ENCODE measurements at places on chromosomes 11 and 22.

GRCh38 chr11:63165706-63166310 is 21.8 kb upstream of the SLC22A24 start:
- DNase-seq, result no peak

DNA sequence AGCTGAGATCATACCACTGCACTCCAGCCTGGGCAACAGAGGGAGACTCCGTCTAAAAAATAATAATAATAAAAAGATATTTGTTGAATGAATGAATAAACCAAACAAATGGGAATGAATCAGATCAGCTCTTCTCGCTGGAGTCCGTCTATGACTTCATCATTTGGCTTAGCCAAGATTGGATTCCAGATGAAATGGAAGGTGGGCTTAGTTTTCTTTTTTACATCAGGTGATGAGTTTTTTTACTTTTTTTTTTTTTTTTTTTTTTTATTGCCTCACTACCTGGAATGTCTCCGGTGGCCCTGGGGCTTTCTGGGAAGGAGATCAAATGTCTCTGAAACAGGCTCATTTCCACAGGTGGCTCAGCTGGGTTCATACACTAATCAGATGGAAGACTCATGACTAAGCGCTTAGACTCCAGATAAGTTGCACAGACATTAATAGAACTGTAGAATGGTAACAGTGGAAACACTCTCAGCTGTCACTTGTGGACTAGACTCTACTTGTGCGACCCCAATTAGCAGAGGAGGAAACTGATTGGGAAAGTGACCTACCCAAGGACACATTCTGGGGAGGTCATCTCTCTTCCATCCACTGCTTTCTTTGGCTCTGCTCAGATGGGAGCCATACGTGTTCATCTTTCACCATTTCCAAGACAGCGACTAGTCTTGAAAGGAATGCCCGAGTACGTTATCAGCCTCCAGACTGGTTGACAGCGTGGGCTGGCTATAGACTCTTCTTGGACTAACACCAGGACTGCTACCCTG is 20.5 kb upstream of the RBFOX2 start:
- no peak for DNase-seq

- no peak for DNase-seq
Measured at GRCh38 chr22:37310075-37310606, 27.8 kb downstream of the CYTH4 start.

GRCh38 chr11:27553186-27553585 is 46.6 kb upstream of the LIN7C start:
- DNase-seq, result no peak

DNA sequence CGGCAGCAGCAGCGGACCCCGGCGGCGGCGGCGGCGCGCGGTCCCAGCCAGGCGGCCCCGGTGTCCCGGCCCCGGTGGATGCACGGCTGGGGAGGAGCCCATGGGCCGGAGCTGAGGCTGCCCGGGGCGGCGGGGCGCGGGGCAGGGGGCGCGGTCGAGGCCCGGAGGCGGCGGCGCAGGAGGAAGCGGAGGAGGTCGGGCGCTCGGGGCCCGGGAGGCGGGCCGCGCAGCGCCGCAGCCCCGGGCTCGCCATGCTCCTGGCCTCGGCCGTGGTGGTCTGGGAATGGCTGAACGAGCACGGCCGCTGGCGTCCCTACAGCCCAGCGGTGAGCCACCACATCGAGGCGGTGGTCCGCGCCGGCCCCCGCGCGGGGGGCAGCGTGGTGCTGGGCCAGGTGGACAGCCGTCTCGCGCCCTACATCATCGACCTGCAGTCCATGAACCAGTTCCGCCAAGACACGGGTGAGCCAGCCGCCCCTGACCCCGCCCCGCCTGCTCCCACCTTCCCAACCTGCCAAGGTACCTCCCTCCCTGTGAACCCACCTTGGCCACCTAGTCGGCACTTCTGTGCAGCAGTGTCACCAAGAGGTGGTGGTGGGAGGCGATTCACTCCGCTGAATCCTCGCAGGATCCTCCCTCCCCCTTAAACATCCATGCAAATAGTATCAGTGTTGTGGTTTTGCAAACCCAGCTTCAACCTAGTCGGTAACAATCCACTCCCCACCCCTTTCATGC is 580 bp downstream of the DTX4 start:
- peak; percentile 26 for DNase-seq

- no peak for DNase-seq
Measured at GRCh38 chr11:74942073-74942759, 6.7 kb downstream of the XRRA1 start.

DNA sequence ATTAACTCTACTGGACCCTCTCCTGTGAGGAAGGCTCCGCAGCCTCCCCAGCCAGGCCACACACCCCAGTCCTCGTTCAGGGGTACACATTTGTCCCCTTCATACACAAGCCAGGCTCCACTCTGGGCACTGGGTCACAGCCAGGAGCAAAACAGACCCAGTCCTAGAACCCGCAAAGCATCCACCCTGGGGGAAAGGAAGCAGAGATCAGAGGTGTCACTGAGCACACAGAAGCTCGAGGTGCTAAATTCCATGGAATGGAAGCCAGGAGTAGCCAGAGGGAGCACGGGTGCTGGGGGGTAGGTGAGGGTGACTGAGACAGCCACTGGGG is 43.6 kb upstream of the TH start:
- peak; percentile 2 for DNase-seq

DNA sequence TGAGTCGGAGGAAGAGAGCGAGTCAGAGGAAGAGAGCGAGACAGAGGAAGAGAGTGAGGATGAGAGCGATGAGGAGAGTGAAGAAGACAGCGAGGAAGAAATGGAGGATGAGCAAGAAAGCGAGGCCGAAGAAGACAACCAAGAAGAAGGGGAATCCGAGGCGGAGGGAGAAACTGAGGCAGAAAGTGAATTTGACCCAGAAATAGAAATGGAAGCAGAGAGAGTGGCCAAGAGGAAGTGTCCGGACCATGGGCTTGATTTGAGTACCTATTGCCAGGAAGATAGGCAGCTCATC is 780 bp downstream of the TRIM44 start:
- no peak for DNase-seq

GRCh38 chr11:126169291-126169690 is 42.2 kb downstream of the RPUSD4 start:
- DNase-seq, result no peak

DNA sequence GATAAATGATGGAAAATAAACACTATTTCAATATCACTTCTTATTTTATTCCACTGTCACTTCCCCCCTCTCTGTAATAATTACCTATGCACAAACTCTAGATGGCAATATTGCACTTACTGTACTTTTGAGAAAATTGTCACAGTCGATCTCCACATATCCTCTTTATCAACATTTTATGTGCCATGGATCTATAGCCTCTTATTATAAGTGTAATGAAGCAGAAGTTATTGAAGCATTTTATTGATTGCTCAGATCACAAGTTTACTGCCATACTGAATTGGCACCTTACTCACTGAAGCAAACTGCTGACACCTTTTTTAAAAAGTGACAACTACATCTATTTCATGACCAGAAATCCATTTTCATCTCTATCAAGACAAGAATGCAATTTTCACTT is 133.4 kb downstream of the DCDC1 start:
- no peak for DNase-seq

- DNase-seq, result no peak
Measured at GRCh38 chr22:30348404-30348803, 8.3 kb downstream of the SF3A1 start.

- no peak for DNase-seq
Measured at GRCh38 chr11:98944461-98944860, 76.3 kb upstream of the CNTN5 start.

DNA sequence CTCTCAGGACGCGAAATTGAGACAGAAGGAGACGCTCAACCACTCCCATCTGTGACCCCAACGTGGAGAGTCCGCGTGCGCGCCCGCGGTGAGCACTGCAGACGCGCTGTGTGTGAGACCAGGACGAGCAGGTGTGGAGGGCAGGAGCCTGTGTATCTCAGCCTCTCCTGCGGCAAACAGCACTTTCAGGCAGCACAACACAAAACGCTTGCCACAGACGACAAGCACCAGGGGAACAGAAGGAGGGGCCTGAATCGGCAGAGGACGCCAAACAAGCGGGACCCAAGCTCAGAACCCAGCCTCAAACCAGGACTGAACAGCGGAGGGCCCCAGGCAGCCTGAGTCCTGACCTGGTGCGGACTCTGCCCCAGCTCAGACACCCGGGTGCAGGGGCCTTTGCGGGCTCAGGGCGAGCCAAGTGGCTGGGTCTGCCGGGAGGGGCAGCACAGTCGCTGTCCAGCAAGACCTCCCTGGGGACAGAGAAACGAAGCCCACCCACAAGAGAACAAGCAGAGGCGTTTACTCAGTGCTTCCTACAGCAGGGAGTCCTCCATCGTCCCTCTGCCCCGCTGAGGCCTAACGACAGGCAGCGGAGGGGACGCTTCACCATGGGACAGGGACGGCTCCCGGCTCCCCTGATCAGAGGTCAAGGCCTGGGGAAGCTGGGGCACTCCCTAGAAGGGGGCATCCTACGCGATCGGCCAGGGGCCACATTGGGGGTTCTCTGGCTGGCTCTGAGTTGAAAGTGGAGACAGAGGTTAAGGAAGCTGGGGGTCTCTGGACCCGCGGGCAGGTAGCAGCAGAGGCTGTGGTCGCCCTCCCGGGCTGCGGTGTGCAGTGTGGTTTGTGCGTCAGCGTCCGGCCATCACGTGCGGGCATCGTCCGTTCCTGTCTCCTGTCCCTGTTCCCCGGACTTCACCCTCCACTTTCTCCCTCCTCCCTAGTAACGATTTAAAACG is 560.8 kb downstream of the BRD1 start:
- no peak for DNase-seq

DNA sequence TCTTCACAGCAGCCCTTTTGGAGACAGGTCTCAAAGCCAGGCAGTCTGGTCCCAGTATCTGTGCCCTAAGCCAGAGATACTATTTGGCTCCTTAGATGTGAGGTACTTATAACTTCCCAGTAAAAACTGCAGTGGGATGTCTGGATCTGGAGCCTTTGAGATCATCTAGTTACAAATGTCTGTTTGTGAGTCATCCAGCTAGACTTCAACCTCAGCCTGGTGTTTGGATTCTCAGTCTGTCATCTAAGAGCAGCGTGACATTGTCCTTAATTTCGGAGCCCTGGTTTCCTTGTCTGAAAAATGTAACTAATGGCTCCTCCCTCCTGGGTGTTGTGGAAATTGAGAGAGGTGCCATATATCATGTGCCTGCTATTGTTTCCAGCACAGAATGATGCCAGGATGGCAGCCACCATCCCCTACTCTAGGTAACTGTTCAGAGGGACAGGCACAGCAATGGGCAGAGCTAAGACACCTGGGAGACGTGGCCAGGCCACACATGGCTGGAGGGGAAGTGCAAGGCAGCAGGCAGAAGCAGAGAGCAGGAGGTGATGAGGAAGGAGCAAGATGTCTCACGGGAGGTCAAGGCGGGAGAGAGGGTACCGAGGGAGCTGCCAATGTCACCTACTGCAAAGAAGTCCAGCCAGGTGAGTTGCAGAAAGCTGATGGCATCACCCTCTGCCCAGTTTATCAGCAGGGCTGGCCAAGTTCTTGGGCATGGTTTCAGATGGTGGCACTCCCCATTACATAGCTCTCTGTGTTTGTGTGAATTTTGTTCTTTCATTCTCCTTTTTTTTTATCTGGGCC is 20.6 kb upstream of the ST3GAL4 start:
- no peak for DNase-seq

GRCh38 chr11:95534809-95535208 is 254.8 kb downstream of the FAM76B start:
- no peak for DNase-seq

DNA sequence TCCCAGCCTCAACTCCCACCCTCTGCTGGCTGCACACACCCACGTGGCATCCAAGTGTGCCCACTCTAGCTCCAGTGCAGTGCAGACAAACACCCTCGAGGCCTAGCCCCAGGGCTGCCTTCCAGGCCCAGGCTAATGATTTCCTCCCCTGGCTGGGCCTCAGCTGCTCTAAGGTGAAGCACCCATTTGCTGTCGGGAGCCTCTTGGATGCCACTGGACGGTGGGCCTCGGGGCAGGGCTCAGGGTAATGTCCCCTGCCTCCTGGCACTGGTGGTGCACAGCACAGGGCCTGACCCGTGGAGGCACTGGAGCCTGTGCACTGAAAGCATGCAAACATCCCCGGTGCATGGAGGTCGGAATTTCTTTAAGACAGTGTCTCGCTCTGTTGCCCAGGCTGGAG is 635.2 kb downstream of the TBC1D22A start:
- DNase-seq, result no peak

DNA sequence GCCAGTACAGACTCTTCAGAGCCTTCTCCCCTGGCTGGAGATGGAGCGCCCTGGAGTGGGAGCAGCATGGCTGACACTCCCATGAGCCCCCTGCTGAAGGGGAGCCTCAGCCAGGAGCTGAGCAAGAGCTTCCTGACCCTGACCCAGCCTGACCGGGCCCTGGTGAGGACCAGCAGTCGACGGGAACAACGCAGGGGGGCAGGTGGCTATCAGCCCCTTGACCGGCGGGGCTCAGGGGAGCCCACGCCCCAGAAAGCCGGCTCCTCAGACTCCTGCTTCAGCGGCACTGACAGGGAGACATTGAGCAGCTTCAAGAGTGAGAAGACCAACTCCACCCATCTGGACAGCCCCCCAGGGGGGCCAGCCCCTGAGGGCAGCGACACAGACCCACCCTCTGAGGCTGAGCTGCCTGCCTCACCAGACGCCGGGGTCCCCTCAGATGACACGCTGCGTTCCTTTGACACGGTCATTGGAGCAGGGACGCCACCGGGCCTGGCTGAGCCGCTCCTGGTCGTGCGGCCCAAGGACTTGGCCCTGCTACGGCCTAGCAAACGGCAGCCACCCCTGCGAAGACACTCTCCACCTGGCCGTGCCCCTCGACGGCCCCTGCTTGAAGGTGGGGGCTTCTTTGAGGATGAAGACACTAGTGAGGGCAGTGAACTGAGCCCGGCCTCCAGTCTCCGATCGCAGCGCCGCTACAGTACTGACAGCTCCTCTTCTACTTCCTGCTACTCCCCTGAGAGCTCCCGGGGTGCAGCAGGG is 2.6 kb downstream of the PCNX3 start:
- no peak for DNase-seq

DNA sequence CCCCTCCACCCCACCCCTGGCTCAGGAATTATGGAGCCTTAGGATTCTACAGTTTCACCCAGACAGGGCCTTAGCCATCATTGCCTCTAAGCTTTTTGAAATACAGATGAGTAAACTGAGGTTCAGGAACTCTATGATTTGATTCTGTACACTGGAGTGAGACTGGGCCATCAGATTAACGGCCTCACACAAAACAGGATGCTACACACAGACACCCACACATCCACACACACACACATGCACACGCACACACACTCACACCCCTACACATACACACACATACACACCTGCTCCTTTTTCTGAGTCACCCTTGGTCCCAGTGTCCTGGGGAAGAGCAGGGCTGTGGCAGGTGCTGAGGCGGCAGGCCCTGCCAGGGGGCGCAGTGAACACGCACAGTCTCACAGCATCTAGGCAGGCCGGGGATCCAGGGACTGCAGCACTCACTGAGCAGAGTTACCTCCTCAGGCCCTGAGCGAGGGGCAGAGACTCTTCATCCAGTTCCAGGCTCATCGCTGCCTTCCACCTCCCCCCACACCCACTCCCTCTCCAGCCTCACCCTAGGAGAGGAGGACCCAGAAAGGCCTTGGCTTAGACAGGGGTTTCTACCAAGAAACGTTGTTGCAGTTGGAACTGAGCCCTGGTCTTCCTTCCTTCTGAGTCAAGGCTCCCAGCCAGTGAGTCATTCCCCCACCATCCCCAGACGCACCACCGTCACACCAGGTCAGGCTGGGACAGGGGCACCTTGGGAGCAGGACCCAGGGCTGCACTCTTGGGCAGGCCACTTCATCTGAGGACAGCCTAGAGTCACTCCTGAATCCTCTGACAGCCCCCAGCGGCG is 89.8 kb upstream of the PARVA start:
- no peak for DNase-seq

- no peak for DNase-seq
Measured at GRCh38 chr11:69512136-69512535, 30.7 kb downstream of the LINC01488 start.

- no peak for DNase-seq
Measured at GRCh38 chr11:106178361-106178760, 100.9 kb downstream of the AASDHPPT start.

Measured in stimulated activated CD4-positive, alpha-beta T cell treated with anti-CD3 and anti-CD28 coated beads, Interleukin-4, amount 100 ng/mL, for 24 hours (primary cell).